ENCODE measurements at places on chromosomes 7 and 10. TPM values are rescaled to one million over a fixed set of nuclear protein-coding genes. Genes with fewer than 3 reads are reported as not detected.

ZNF488 gene
- 0.15 TPM for polyA plus RNA-seq

TACR2 gene
- 0.42 TPM for polyA plus RNA-seq

HMX3 gene
- polyA plus RNA-seq: not detected

RAMP3 gene
- 116 TPM for polyA plus RNA-seq

TM9SF3 gene
- polyA plus RNA-seq: 24.4 TPM

FFAR4 gene
- polyA plus RNA-seq: 2.5 TPM

CREB3L2 gene
- 13.7 TPM for polyA plus RNA-seq

AKR1D1 gene
- polyA plus RNA-seq: not detected

GPR26 gene
- not detected for polyA plus RNA-seq

PKD2L1 gene
- 0.88 TPM for polyA plus RNA-seq

UFSP1 gene
- polyA plus RNA-seq: 6.2 TPM

RAB19 gene
- 0.89 TPM for polyA plus RNA-seq

PYROXD2 gene
- polyA plus RNA-seq: 6.9 TPM

ASZ1 gene
- 0.16 TPM for polyA plus RNA-seq

UCN3 gene
- polyA plus RNA-seq: 0.77 TPM

CFAP69 gene
- 1.8 TPM for polyA plus RNA-seq

CPA5 gene
- polyA plus RNA-seq: 0.08 TPM

GAD2 gene
- polyA plus RNA-seq: not detected

DYNC1I1 gene
- 0.77 TPM for polyA plus RNA-seq

CALML5 gene
- not detected for polyA plus RNA-seq

IFIT1B gene
- polyA plus RNA-seq: not detected

NEUROG3 gene
- polyA plus RNA-seq: 0.05 TPM

IQUB gene
- 1.0 TPM for polyA plus RNA-seq

WAPL gene
- polyA plus RNA-seq: 15.0 TPM

BLNK gene
- 4.1 TPM for polyA plus RNA-seq

SHH gene
- polyA plus RNA-seq: 4.7 TPM

AKR1C4 gene
- polyA plus RNA-seq: not detected

GUSB gene
- 60.0 TPM for polyA plus RNA-seq

SERPINE1 gene
- 436 TPM for polyA plus RNA-seq

CCDC136 gene
- 0.70 TPM for polyA plus RNA-seq

GNGT1 gene
- polyA plus RNA-seq: not detected

CRPPA gene
- 0.38 TPM for polyA plus RNA-seq

HEPACAM2 gene
- polyA plus RNA-seq: 0.08 TPM
